ENCODE measurements at places on chromosomes 11 and 22.

- DNase-seq: no peak
These were observed 5.1 kb downstream of the ZNF70 start for GRCh38 chr22:23745791-23746190.

DNA sequence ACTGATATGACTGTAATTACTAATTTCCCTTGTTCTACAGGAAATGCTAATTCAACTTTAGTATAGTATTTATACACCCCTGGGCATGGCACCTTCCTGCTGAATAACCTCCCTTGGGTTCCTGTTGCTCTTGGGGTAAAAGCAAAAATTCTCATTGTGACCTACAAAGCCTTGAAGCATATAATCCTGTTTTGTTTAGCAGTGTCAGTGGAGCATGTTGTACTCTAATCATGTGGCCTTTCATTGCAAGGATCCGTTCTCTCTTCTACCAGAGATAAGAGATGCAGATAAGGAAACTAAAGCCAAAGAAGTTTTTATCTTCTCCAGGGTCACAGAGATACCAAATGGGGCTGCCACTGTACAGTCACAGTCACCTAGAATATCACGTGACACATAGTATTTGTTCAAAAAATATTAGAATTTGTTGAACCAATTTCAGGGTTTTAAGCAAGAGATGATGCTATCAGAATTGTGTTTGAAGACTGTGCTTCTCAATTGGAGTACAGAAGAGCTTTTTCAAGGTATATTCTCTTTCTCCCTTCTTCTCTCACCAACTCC lies 25.1 kb downstream of the CSRP3 start:
- DNase-seq: no peak

GRCh38 chr22:50739894-50740293 lies 1.9 kb downstream of the ACR start:
- peak; percentile 47 for DNase-seq

DNA sequence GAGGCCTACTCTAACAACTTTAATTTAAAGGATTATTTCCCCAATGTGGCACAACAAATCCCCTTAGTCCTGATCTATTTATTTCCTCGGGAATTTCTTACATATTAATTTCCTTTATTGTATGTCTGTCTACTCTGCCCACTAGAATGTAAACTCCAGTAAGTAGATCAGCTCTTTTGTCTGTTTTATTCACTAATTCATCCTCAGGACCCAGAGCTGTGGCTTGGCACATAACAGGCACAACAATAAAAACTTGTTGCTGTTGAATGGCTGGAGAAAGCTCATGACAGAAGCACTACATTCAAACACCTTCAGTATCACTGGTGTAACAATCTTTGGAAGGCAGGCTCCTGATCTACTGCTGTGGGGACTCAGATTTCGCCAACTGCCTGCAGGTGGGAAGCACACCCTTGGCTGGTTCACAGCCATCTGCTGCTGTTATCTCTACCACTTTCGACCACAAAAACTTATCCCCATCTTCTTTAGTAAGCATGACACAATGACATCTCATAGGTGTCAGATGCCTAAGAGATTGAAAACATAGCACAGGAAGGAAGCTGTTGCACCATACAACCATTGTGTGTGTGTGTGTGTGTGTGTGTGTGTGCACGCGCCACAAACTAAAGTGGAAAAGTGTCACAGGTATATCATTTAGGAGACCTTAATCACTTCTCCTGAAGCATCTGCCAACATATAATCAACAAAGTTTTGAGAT lies 11.9 kb downstream of the HIRA start:
- no peak for DNase-seq

- DNase-seq: no peak
These were observed 734 bp downstream of the ZNF280B start for GRCh38 chr22:22507743-22508273.

GRCh38 chr11:126024123-126024522 lies 38.5 kb downstream of the CDON start:
- DNase-seq: no peak

- DNase-seq: no peak
These were observed 49.8 kb downstream of the PACSIN2 start for GRCh38 chr22:42964994-42965699.
